ENCODE measurements at places on chromosomes 4 and X.

DNA sequence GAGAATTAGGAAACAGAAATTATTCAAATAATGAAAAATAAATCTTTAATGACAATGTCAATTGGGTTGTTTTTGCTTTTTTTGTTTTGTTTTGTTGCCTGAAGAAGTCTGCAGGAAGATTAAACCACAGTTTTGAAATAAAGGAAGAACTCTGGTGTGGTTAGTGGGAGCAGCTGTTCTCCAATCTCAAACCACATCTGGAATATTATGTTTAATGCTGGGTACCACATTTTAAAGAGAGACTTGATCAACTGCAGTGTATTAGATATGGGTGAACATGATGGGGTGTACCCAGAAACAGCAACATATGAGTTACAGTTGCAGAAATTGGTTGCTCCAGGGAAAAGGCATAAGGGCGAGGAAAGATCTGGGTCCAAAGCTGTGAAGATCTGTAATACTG is 171.2 kb upstream of the RPL34 start:
- DNase-seq = no peak

- DNase-seq = no peak
Observed at GRCh38 chrX:137212078-137212632, 178.4 kb upstream of the GPR101 start.

GRCh38 chr4:148790246-148790645 is 348.0 kb upstream of the NR3C2 start:
- DNase-seq = no peak

DNA sequence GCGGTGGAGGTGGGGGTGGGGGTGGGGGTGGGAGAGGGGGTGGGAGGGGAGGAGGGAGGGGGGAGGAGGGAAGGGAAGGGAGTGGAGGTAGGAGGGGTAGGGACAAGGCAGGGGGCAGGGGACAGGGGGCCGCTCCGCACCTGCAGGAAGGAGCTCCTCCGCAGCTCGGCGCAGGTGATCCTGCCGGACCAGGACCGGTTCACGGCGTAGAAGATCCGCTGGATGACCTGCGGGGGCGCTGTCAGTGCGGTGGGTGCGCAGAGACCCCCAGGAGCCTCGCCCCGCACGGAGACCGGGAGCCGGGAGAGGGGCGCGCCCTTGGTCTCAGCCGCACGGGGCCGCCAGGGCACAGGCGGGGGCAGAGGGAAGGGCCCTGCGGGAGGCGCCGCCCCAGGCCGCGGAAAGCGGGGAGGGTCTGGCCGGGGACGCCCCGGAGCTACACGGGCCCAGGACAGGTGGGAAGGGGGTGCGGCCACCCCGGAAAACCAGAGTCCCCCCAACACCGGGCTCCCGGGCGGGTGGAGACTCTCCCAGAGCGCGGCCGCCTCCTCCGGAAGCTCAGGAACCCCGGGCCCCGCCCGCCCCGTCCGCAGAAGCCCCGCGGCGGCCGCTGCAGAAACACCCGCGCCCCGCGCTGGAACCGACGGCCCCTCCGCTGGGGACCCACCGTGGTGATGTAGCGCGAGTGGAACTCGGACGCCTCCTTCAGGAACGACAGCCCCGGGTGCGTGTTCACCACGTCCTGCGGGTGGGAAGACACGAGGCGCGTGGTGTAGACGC is 27.6 kb upstream of the GTPBP6 start:
- DNase-seq = no peak

- DNase-seq = no peak
Observed at GRCh38 chr4:26372525-26373172, 51.8 kb downstream of the RBPJ start.

DNA sequence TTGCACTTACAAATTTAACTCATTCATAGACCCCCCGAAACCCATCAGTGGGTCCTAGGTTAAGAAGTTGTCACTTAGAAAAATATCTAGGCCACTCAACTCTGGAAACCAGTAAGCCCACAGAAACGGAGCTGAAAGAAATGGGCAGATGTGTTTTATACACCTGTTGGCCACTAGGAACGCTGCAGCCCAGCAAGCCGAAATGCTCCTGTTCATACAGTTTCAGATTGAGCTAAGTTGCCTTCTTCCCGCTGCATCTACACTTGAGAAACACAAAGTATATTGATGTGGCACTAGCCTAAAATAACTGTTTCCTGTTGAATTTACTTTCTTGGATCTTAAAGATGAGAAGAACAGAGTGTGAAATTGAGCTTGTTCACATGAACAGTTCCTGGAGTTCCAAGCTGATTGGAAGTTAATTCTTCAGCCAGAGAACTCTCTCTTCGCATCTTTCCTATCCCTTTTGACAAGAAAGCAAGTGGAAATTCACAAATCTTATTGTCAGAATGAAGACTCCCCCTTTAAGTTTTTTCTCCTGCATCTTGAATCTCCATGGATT is 174.1 kb downstream of the RBMX2 start:
- DNase-seq = peak; percentile 9

DNA sequence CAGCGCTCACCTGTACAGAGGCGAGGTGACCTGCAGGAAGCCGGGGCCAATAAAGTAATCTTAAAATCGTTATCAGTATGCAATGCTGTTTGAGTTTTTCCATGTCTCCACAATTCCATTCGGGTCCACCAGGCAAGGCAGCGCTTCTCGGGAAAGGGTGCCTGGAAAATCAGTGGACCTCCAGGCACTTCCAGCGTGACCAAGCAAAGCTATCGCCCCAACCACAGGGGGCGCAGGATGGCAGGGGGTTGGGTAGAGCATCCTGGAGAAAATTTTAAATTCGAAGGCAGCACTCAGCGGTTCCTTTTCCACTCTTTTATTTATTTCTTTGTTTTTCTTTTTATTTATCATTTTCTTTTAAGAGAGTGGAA is 5.4 kb upstream of the SOX3 start:
- DNase-seq = no peak

DNA sequence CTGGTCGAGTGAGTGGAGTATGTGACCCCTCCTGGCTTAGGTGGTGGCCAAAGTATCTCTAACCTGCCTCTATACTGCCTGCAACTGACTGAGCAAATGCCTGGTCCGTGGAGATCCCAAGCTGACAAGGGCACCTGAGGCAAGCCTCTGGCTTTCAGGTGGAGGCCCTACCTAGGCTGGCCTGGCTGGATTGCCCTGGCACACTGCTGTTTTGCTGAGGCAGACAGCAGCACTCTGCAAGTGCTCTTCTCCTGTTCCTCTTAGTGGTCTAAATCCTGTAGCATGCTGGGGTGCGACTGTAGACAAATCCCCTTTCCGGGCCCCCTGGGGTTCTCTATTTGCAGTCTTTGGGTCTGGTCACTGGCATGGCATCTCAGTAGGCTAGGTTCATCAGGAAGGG is 44.8 kb downstream of the PNMA5 start:
- DNase-seq = no peak

DNA sequence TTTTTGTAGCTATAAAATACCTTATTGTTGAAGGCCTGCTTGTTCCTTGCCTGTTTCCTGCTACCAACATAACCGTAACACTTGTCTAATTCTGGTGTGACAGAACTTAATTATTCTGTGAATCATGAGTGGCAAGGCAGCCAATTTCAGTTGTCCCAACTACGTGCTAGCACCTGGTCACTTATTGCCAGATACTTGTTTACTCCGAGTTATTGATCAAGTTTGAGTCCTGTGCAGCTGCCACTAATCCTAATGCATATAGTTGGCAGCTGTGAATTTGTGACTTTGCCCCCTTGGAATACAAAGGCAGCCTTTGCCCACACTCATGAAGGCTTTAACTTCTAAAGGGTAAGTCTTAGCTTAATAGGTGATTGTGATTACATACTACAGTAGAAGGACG is 7.8 kb upstream of the RNF128 start:
- DNase-seq = no peak

DNA sequence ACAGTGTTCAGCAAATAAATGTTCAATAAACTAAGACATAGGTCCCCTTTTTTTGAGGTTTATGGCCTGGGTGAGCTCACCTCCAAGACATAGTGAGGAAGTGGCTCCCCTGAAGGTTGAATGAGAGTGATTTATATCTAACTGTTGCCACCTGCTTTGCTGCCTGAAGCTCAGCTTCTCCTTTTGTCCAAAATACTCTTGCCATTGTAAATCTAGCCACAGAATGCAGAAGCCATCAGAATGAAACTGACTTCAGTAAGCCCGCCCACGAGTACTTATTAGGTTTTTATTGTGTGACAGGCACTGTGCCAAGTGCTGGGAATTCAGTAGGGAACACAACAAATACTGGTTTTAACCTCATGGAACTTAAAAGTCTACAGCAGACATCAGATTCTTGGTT is 18.0 kb downstream of the SPINK2 start:
- no peak for DNase-seq

- DNase-seq = no peak
Observed at GRCh38 chr4:2292646-2293108, 30.8 kb upstream of the MXD4 start.

Measured in H54 (cell line).